ENCODE measurements at places on chromosomes 2 and 18.
A peak's percentile ranks its signal among the peaks of the same experiment; 100 is the strongest.

DNA sequence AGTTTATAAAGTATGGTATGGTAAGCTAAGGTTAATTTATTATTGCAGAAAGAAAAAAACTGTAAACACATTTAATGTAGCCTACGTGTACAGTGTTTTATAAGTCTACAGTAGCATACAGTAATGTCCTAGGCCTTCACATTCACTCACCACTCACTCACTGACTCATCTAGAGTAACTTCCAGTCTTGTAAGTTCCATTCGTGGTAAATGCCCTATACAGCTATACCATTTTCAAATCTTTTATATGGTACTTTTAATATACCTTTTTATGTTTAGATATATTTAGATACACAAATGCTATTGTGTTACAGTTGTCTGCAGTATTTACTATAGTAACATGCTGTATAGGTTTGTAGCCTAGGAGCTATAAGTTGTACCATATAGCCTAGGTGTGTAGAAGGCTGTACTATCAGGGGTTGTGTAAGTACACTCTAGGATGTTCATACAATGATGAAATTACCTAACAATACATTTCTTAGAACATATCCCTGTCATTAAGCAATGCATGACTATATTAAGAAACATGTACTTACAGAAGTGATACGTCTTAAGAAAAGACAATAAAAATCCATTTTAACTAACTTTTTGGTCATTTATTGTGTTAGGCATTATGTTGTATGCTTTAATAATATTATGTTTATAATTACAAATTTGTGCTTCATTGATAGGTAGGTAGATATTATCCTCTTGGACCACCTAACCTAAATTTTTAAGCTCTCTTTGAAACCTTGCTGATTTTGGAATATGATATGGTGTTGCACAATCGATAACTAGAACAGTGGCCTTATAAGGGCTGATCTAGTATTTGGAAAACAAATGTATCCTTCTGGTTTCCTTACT lies 51.9 kb downstream of the VRK2 start:
- DNase-seq, result no peak

GRCh38 chr2:241848761-241849615 lies 9.7 kb downstream of the PDCD1 start:
- no peak for DNase-seq

GRCh38 chr2:62180975-62181374 lies 14.9 kb upstream of the B3GNT2 start:
- no peak for DNase-seq

GRCh38 chr18:48928787-48929186 lies 22.0 kb downstream of the SMAD7 start:
- DNase-seq, result no peak

GRCh38 chr2:241680827-241681599 lies 5.6 kb downstream of the DTYMK start:
- no peak for DNase-seq

DNA sequence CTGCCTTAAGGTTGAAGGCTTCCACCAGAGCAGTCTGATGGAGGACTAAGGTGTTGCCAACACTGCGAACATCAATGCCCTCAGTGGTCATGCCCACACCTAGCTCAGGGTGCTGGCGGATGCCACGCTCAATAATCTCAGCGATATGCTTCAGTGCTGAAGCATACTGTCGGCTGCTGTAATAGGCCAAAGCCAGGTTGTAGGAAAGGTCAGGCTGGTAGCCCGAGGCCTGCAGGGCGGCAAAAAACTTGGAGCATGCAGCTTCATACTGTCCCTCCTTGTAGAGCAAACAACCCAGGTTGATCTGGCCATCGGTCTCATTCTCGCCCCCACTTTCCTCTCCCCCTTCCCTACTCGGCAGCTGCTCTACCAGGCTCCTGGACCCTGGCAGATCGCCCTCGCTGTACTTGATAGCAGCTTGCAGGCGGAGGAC lies 159.4 kb downstream of the AGPS start:
- no peak for DNase-seq

DNA sequence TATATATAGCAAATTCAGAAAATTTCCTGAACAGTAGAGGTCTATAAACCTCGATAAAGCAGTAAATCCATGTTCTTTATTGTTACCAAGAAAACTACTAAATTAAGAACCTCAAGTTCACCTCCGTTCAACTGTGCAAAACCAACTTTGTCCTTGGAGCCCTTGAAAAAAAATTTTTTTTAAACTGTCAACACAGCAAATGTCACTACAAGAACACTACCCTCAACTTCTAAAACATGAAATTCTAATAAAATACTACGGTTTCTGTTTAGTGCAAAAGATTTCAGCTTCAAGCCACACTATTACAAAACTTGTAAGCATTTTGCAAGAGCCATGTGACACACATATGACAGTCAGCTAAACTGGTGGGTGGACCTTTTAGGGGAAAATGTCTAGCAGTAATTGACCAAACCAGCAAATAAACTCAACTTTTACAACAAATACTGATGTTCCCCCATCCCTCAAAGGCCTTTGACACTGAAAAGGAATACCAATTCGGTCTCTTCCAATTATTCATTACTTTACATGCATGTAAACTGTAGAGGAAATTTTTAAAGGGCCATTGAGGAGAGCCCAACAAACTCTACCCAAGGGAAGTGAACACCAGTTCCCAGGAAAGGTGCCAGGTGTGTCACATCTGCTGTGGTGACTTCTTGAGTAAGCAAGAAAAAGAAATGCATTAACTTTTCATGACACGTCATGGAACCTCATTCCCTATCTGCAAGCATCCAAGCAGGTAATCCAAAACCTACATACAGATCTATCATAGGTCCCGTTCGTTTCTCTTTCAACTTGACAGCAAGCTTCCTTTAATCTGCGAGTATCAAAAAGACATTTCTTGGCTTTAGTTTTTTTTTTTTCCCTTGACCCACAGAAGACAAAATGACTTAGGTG lies 1.4 kb downstream of the RAB1A start:
- no peak for DNase-seq

DNA sequence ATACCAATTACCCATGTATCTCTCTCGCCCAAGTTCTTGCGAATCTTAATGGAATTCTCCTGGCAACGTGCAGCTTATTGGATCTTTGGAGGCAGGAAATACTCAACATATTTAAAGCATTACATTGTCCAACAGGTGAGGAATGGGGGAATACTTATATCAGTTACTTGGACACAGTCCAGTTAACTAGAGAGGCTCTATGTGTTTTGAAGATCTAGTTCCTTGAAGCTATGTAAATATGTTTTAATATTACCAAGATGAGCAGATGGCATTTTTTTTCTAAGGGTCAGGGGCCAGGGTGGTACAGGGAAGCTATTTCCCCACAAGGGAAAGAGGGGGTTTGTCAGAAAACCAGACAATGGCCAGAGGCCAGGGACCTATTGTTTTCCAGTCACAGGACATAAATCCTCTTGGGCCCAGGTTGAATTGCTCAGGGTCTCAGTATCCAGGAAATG lies 26.8 kb upstream of the MC5R start:
- DNase-seq, result no peak

GRCh38 chr2:219045937-219046550 lies 4.7 kb upstream of the CFAP65 start:
- DNase-seq, result no peak

GRCh38 chr18:77116201-77117080 lies 16.1 kb downstream of the MBP start:
- DNase-seq, result peak; percentile 53

GRCh38 chr18:55484773-55485172 lies 103.2 kb downstream of the TCF4 start:
- no peak for DNase-seq

- no peak for DNase-seq
Measured at GRCh38 chr2:15073664-15074063, 441.1 kb downstream of the LRATD1 start.

GRCh38 chr2:88557290-88557689 lies 70.0 kb downstream of the EIF2AK3 start:
- DNase-seq, result no peak

- DNase-seq, result no peak
Measured at GRCh38 chr2:132860220-132860619, 190.2 kb upstream of the LYPD1 start.
